Naive thymus-derived CD4-positive, alpha-beta T cell (primary cell): ENCODE measurements at places on chromosomes 2 and 18. TPM values are rescaled to one million over a fixed set of nuclear protein-coding genes. Genes with fewer than 3 reads are reported as not detected.

GRCh38 chr2:191115391-191115790 lies 35.4 kb downstream of the STAT4 start:
- H3K4me3 ChIP-seq = no peak overlapping the region
- H3K4me1 ChIP-seq = peaks cover 22% of the 10 kb centered on the region
- peaks cover 13% of the 10 kb centered on the region for H3K36me3 ChIP-seq
- H3K27me3 ChIP-seq = no peaks in the 10 kb centered on the region

GRCh38 chr2:127414638-127415592 lies 3.3 kb upstream of the PROC start:
- no peaks in the 10 kb centered on the region for H3K36me3 ChIP-seq
- H3K4me1 ChIP-seq = no peaks in the 10 kb centered on the region
- no peak overlapping the region for H3K27ac ChIP-seq
- H3K4me3 ChIP-seq = no peak overlapping the region
- no peaks in the 10 kb centered on the region for H3K27me3 ChIP-seq
- DNase-seq = no peak

GRCh38 chr2:16687955-16688354 lies 22.3 kb upstream of the CYRIA start:
- H3K36me3 ChIP-seq = no peaks in the 10 kb centered on the region
- no peak overlapping the region for H3K4me3 ChIP-seq
- H3K27ac ChIP-seq = no peak overlapping the region
- no peaks in the 10 kb centered on the region for H3K4me1 ChIP-seq

Gene ERICH2
- not detected for total RNA-seq

Gene ARHGAP15
- 193 and 201 TPM in 2 replicates for total RNA-seq

GRCh38 chr2:239355724-239356123 lies 45.1 kb downstream of the HDAC4 start:
- H3K36me3 ChIP-seq = peaks cover 14% of the 10 kb centered on the region
- H3K4me3 ChIP-seq = no peak overlapping the region
- no peak overlapping the region for H3K27ac ChIP-seq
- no peaks in the 10 kb centered on the region for H3K27me3 ChIP-seq
- DNase-seq = no peak
